Cardiac muscle cell (in vitro differentiated cells and primary cell): ENCODE measurements at places on chromosomes 12 and 14.

DNA sequence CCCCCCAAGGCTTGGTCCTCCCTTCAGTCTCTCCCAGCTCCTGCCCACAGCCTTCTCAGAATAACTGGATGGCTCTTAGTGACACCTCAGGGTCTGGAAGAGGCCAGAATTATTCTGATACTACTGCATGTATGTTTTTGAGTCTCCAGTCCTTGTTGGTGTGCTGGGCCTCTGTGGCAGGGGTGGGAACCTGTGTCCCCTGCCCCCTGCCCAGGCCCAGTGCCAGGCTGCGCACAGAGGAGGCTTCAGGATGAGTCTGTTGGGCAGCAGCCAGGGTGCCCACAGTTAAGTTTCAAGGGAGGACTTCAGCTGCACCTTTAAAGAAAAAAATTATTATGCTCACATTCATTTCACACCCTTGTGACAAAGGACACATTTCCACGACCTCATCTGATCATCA, 348.3 kb downstream of the CACNA1C start:
- DNase-seq: no peak

- no peak for DNase-seq
These were observed 5.5 kb upstream of the G2E3 start for GRCh38 chr14:30553311-30553989.

DNA sequence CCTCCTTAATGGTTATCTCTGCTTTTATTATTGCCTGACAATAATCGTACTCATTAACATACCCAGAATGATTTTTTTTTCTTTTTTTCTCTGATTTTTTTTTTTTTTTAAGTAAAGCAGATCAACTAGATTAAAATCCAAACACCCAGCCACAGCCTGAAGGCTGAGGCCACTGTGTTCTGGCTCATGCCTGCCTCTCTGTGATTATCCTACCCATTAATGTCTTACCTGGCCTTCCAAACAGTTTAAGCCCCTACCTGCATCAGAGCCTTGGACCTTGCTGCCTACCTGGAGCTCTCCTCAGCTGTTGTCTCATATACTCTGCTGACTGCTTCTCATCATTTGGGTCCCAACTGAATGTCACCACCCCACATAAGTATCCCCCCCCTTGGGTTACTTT, 6.8 kb upstream of the TMED10 start:
- no peak for DNase-seq

DNA sequence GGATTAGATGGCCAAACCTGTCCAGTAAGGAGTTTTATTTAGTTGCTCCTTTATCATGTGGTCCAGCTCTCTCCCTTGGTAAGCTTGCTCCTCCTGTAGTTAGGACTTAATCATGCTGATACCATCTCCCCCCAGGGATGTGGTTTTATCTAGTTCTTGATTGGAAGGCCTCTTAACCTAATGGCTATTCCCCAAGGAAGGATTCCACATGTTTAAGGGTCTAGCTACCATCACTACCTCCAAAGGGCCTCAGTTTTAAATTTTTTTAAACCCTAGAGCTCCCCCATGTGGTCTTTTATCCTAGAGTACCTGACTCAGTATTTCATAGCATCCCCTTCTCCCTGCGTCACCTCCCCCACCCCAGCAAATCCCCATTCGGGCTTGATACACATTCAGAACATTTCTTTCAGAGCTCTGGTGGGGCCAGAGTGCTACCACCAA, 22.5 kb downstream of the MAP3K12 start:
- DNase-seq: peak; percentile 48

DNA sequence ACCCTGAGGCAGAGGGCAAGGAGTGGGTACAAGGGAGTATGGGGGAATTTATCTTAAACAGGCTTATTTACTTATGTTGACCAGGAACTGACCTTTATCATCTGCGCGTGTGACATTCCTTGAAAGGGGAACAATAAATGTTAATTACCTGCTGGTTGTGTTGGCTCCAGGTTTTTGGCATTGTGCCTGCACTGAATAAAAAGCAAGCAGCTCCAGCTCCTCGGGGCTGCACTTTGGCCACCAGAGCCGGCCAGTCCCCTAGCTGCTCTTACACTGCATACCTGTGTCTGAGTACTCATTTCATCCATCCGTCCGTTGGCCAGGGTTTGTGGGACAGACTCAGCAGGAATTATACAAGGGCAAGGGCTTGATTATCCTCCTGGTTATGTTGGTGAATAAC, 68.8 kb upstream of the GTF2A1 start:
- no peak for DNase-seq

DNA sequence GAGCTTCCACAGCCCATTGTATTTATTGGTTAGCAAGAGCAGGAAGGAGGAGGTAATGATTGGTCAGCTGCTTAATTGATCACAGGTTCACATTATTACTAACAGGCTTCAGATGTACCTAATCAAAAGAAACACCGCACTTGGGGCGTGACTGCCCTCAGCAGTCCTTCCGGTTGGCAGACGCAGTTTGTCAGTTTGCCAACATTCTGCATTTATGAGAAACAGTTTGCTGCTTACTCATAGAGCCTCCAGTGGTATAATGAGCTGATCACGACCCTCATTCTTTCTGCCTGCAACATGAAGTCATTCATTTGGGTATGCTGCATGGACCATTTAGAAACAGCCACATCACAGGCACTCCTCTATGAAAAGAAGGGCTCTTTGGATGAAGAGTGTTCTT, 42.5 kb upstream of the PPM1H start:
- DNase-seq: no peak

- no peak for DNase-seq
These were observed 62.4 kb downstream of the TMEM30B start for GRCh38 chr14:61218767-61219166.

DNA sequence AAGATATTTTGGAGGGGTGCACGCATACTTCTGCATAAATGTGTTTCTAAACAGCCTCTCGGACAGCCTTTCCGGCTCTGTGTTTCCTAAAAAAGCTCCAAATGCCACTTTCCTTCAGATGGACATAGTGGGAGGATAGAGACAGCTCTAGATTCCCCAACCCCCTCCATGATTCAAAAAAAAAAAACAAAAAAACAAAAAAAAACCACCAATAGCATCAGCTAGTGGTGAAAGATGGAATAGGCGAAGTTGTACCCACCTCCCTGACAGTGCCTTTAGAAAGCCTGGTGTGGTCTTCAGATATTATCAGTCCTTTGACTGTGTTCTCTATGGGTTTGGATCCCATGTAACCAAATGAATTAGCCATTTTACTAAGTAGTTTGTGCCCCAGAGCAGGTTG, 94.1 kb downstream of the PHETA1 start:
- DNase-seq: no peak

- no peak for DNase-seq
These were observed 60.5 kb downstream of the ACTN1 start for GRCh38 chr14:68918612-68919011.

- DNase-seq: no peak
These were observed 33.5 kb downstream of the SMCO2 start for GRCh38 chr12:27480016-27480415.

- DNase-seq: peak; percentile 60
These were observed 46.8 kb upstream of the DLK1 start for GRCh38 chr14:100679707-100680438.

- no peak for DNase-seq
These were observed 104.2 kb upstream of the RTL1 start for GRCh38 chr14:101007765-101008164.

- no peak for DNase-seq
These were observed 1.2 kb downstream of the TARBP2 start for GRCh38 chr12:53502331-53502730.

GRCh38 chr12:50859621-50860310, 17.0 kb downstream of the TMPRSS12 start:
- no peak for DNase-seq

DNA sequence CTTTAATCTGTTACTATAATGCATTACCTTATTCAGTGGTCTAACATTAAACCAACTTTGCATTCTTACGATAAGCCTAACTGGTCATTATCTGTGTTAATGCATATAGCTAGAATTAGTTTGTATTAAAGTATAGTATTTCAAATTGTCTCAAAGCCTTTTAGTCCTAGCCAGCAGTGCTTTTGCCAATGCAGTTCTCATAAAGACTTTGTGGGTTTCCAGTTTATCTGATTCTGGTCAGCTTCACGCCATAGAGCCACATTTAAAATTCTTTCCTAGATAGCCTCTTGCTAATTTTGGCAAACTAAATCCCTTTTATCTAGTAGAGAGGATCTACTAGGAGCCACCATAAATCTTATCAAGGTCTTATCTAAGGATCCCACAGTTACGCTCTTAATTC, 78.9 kb upstream of the VASH1 start:
- no peak for DNase-seq

- no peak for DNase-seq
These were observed 72.5 kb upstream of the MYL2 start for GRCh38 chr12:110992909-110993308.

- DNase-seq: no peak
These were observed 28.0 kb upstream of the GXYLT1 start for GRCh38 chr12:42172441-42173210.

DNA sequence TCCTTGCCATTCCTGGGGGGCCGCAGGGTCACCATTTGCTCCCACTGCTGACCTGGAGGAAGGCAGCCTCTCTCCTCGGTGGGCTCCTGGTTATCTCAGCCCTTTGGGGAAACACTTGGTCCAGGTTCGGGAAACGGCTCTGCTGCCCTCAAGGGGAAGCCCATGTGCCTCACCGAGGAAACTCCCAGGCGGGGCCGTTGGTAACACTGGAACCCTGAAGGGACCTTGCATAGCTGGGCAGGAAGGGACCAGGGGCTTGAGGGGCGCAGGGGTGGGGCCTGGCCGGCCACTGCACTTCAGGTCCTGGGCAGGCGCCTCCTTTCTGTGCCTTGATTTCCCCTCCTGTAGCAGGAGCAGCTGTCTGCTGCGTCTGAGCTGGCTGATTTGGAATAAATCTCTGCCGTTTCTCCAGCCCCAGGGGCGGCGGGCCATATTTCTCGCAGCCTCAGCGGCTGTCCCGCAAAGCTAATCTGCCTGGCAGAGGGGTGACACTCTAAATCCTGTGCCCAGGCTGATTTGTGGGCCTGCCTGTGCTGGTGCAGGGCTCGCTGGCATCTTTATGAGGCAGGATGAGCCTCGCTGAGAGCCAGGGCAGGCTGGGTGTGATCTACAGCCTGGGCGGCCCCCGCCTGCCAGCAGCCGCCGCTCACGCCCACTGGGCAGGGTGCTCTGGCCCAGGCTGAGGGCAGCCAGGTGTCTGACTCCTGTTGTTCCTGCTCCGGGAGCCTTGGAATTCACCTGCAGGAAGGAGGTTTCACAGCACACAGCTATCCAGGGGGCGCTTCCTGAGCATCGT, 49.7 kb downstream of the KIF26A start:
- DNase-seq: no peak

DNA sequence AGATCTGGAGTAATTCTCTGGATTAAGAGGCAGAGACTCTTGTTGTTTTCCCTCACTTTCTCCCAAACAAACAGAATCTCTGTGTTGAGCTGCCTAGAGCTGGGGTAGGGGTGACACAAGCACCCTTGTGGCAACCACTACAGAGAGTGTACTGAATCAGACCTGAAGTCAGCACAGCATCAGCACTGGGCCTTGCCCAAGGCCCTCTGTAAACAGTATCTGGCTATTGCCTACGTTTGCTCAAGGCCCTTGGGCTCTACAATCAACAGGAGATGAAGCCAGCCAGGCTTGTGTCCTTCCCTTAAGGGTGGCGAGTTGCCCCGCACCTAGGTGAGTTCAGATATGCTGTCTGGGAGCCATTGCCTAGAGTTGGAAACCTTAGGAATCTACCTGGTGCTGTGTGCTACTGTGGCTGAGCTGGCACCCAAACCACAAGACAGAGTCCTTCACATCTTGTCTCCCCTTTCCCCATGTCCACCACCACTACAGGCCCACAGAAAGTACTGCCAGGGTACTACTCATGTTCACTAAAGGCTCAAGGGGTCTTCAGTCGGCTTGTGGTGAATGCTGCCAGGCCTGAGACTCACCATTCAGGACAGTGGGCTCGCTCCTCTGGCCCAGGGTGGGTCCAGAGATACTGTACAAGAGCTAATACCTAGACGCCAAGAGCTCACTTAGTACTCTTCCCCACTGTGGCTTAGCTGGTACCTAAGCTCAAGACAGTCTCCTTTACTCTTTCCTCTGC, 206.8 kb downstream of the SYNE2 start:
- DNase-seq: no peak

- no peak for DNase-seq
These were observed 596 bp upstream of the ZBTB39 start for GRCh38 chr12:57006809-57007475.

- no peak for DNase-seq
These were observed 583.7 kb upstream of the USP15 start for GRCh38 chr12:61676520-61676919.

DNA sequence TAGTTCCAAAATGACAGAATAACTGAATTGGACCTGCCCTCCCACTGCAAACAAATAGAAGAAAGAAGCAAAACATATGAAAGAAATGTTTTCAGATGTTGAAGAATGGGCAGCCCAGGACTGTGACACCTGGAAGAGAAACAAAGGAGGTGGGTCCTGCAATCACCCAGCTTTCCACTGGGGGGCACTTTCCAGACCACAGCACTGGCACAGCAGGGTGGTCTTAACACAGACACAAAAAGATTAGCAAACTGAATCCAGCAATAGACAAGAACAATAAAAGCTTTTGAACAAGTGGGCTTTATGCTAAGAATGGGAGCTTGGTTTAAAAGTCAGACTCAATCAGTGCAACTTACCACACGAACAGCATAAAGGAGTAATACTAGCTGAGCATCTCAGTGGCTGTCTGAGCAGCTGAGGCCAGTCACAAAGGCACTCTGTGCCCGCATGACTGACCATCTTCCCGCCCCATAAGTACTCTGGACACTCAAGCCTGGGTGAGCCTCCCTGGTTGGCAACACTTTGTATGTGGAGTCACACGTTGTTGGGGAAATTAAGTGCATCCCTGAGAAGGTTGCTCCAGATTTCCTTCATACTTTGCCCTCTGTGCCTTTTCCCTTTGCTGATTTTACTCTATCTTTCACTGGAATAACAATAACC, 27.7 kb downstream of the JKAMP start:
- DNase-seq: peak; percentile 15

GRCh38 chr12:113293100-113293499, 41.8 kb downstream of the SLC8B1 start:
- DNase-seq: no peak

GRCh38 chr12:57456145-57456700, 1.1 kb downstream of the INHBE start:
- peak; percentile 54 for DNase-seq

- no peak for DNase-seq
These were observed 98.1 kb upstream of the PTPRR start for GRCh38 chr12:71018682-71019081.

DNA sequence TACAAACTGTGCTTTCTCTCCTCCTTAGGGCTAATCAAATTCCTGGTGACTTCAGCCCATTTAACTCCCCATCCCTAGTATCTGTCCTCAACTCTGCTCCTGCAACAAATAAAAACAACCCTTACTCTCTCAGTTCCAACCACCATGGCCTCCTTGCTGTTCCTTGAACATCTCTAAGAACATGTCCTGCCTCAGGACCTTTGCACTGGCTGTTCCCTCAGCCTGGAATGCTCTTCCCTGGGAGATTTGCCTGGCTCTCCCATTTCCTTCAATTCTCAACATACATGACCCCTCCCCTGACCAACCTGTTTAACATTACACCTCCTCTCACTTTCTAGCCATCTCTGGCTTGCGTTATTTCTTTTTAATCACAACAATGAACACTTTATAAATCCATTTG, 170.5 kb downstream of the PTPN11 start:
- DNase-seq: no peak

GRCh38 chr12:57476162-57476992, 3.3 kb downstream of the ARHGAP9 start:
- no peak for DNase-seq
